ENCODE measurements at places on chromosomes 5 and 9.

DNA sequence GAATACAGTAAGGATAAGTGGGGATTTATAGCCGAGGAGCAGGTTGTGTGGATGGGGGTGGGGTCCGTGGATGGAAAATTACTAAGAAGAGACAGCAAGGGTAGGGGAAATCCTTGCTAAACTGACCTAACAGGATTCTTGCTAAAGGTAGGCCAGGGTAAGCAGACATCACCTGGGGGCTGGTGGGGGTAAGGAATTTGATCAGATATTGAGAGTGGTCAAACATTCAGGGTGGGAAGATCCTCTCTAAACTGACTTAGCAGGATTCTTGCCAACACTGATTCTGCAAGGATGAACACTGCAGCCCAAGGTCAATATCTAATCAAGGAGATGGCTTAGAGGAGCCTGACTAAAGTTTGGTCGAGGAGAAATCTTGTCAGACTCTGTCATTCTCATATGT is 2.7 kb upstream of the PLGRKT start:
- no peak for DNase-seq

- DNase-seq: no peak
Measured at GRCh38 chr5:132215329-132215728, 12.3 kb downstream of the P4HA2 start.

GRCh38 chr9:127873223-127873691 is 4.2 kb downstream of the AK1 start:
- DNase-seq: no peak

DNA sequence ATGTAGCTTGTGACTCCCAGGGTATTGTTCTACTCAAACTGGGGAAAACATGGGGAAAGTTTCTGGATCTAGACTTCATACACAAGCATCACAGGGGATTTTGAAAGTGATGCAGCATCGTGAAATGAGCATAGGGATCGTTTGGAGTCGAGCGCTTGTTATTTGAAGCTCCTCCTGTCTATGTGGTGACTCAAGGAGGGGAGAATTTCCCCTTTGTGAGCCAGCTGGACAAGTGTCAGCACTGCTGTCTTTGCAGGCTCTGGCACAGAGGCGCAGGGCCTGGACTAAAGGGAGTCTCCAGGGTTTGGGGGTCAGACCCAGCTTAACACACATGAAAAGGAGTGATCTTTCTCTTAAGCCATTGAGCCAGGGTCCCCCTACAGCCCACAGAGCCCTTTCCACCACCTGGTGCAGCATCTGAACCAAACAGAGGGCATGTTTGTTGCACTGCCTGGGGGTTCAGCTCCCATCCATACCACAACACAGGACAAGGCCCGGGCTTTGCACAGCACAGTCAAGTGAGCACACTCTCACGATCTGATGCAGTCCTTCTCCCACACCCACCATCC is 51.0 kb downstream of the IRF1 start:
- DNase-seq: no peak

DNA sequence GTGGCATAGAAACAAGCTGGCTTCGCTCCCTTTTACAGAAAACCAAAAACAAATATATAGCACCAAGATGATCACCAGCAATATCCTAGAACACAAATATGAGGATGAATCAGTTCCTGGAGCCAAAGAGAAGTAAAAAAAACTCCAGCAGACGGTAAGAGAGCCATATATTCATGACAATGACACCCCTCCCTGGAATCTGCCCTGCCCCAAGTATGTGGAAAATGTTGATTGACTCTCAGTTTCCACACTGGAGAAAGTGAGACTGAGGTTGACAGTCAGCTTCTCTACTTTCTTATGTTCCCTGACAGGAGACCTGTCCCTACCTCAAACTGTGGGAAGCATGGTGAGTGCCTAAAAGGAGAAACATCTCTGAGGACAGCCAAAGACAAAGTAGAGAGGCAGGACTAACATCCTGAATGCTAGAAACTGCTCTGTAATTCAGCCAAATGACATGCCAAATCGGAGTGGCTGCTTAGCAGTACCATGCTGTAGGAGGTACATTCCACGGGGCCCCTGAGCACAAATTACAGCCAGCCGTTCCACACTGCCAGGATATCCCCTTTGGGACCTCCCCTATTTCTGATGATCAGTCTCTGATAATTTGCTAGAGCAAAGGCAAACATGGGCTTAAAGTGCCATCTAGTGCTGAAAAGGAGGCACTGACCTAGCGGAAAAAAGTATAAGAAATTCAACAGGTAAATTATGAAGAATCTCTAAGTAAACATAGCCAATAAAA is 424.0 kb upstream of the RGMB start:
- DNase-seq: no peak

GRCh38 chr5:171848911-171849520 is 63.4 kb downstream of the SMIM23 start:
- DNase-seq: no peak

DNA sequence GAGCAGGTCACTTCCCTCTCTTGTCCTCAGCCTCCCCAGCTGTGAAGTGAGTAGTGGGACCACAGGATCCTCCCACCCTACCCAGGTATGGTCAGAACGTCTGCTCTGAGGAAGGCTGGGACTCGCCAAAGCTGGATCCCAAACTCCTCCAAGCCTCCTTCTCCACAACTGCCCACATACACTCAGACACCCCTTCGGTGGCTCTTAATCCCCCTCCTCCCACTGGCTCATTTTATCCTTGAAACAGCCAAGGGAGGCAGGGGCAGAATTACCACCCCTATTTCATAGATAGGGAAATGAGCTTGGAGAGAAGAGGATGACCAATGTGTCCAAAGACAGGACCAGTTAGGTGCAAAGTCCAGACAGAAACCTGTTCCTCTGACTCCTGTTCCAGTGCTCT is 121.4 kb downstream of the PAX5 start:
- no peak for DNase-seq

DNA sequence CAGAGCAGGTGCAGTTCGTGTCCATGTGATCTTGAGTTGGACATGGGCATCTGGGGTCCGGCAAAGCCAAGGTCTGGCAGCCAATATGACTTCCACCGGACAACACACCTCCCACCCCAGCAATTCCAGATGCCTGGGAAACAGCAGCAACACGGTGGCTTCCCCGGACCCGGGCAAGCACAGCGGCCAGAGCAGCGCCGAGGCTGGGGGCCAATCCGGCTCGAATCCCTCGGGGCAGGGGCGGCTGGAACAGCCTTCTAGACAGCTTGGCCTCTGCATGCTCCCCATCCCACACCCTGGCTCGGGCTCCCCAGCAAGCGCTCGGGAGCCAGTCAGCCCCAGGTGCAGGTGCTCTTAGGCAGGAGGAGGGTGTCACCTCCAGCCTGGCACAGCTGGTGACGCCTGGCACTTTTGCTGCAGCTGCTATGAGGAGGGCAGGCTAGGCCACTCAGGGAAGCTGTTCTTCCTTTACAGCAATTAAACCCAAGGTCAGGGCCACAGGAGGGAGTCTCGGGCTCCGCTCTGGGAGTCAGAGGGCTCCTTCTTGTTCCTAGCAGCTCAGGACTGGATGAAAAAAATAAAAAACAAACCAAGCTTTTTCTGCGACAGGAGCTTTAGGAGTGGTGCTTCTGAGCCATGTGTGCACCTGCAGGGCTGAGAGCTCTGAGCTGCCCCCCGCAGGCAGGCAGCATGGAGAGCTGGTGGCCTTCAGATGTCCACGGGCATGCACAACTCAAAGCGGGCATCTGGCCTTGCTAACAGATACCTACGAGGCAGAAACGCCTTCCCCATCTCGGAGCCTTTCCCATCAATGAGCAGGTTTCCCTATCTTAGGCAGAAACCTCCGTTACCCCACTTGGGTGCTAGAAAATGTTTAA is 28.2 kb downstream of the DBH start:
- no peak for DNase-seq

- DNase-seq: no peak
Measured at GRCh38 chr5:143314659-143315058, 88.8 kb downstream of the NR3C1 start.

DNA sequence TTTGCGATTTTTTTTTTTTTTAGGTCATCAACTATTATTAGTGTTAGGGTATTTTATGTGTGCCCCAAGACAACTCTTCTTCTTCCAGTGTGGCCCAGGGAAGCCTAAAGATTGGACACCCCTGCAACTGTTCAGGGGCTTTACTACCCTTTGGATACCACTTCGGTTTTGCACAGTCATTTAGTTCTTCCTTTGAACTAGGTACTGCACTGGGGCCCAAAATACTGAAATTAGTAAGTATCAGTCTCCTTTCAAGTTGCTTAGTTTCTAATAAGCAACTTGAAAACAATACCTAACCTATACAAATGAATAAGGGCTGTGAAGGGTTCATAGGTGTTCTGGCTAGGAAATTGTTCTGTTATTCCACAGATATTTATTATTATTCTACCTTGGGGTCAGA is 45.3 kb downstream of the CWC27 start:
- no peak for DNase-seq

GRCh38 chr9:93668261-93668871 is 92.0 kb downstream of the PHF2 start:
- no peak for DNase-seq

DNA sequence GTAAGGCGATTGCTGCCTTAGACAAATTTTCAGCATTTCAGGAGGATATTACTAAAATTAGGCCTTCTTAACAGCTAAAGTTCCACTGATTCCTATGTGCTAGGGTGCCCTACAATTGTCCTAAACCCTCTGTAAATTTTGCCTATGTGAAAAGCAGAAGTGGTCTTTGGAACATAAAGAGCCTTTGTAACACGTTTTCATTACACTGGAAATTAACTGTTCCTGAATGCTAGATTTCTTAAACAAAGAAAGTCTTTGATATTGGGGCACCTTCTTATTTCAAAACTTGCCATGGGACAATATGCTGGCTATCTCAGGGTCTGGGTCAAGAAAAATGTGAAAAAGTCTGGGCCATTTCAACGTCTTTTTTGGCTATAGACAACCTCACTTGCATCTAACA is 60.4 kb upstream of the MOCS2 start:
- DNase-seq: no peak

- DNase-seq: no peak
Measured at GRCh38 chr5:174523311-174524071, 200.9 kb upstream of the MSX2 start.

- DNase-seq: peak; percentile 38
Measured at GRCh38 chr9:136791516-136792276, 552 bp downstream of the TMEM141 start.

DNA sequence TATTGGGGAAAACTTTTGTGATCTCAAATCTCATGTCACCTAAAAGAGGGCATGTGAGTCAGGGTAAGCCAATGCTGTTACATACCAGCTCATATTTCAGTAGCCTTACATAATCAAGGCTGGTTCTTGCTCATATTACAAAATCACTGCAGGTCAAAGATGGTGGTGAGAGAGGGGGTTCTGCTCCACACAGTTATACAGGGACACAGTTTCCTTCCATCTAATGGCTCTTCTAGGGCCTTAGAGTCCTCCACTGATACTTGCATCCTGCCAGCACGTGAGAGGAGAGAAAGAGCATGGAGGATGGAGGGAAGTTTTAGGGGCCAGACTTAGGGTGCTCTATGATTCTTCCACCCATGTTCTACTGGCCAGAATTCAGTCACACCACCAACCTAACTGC is 130.0 kb downstream of the LIFR start:
- DNase-seq: no peak

DNA sequence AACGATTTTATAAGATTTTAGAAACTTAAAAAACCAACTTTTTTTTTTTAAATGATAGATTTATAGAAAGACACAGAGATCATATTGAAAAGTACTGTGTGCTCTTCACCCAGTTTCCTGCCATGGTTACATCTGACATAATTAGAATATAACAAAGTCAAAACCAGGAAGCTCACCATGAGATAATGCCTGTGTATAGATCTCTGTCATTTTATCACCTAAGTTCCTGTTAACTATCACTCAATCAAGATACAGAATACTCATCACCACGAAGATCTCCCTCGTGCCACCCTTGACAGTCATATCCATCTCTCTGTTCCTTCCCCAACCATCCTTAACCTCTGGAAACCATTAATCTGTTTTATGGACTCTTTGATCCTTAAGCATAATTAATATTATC is 39.1 kb downstream of the POC5 start:
- no peak for DNase-seq

DNA sequence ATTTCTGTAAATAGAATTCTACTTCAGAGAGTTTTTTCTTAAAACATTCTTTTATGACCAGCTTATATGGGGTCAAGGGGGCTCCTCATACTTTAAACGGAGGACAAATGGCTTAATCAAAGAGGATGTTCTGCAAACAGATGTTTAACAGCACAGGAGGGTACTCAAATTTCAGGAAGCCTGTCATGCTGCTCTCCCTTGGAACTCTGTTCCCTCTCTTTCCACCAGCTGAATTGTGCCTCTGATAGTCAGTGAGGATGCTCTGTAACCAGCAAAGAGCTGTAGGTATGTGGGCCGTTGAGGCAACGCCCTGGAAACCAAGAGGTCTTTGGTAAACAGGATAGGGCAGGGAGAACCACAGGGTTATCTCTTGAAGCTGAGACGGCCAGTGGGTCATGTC is 161.1 kb downstream of the C5orf15 start:
- DNase-seq: no peak

- DNase-seq: no peak
Measured at GRCh38 chr5:164482351-164482750, 976.9 kb downstream of the MAT2B start.

DNA sequence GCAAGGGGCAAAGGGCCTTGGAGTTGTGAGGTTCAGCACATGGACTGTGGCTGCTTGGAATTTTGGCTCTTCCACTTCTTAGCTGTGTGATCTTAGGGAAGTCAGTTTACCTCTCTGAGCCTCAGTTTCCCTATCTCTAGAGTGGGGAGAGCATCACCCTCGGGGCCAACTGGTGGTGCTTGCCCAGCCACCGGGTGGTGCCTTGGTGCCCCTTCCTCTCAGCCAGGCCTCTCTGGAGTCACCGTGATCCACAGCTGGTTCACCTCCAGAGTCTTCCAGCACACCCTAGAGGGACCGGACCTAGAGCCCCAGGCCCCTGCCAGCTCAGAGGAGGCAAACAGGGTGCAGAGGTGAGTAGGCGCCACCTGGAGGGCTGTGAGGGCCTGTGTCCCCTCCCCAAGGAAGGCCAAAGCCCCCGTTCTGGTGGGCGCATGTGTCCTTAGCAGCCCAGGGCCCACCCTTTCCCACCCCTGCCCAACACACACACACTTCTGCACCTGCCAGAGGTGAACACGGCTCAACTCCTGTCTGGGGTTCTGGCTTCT is 7.7 kb downstream of the ADGRD2 start:
- no peak for DNase-seq

- no peak for DNase-seq
Measured at GRCh38 chr5:66417781-66418180, 178.4 kb upstream of the MAST4 start.

DNA sequence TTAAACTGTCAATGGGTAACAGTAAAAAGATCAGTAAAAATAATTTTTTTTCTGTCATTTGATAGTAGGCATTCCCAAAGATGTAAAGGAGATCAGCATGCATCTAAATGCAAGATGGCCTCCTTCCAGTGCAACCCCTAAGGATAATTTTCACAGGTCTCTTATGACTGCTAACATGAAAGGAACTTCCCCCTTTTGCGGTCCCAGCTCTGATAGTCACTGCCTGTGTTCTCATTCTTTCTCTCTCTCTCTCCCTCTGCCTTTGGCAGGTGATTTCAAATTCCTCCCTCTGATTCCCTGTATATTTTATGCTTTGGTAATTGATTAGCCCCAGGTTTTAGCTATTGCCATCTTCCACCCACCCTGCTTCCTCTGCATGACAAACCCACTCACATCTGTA is 8.9 kb downstream of the SPINK14 start:
- DNase-seq: no peak
